ENCODE measurements at places on chromosomes 13 and 19.

GRCh38 chr13:77398825-77399620 is 72.1 kb upstream of the MYCBP2 start:
- H3K27me3 ChIP-seq, result no peaks in the 10 kb centered on the region
- H3K4me3 ChIP-seq, result no peak overlapping the region
- no peak for DNase-seq
- H3K4me1 ChIP-seq, result no peaks in the 10 kb centered on the region

- no peaks in the 10 kb centered on the region for H3K4me1 ChIP-seq
- no peak overlapping the region for H3K4me3 ChIP-seq
- H3K36me3 ChIP-seq, result no peaks in the 10 kb centered on the region
- DNase-seq, result no peak
- H3K27ac ChIP-seq, result no peak overlapping the region
These were observed 809.3 kb downstream of the UQCRFS1 start for GRCh38 chr19:28403690-28404089.

- no peak overlapping the region for H3K27ac ChIP-seq
- no peaks in the 10 kb centered on the region for H3K4me1 ChIP-seq
- no peaks in the 10 kb centered on the region for H3K27me3 ChIP-seq
- no peaks in the 10 kb centered on the region for H3K36me3 ChIP-seq
- no peak overlapping the region for H3K4me3 ChIP-seq
These were observed 14.2 kb downstream of the OR7A17 start for GRCh38 chr19:14871619-14872230.

- no peak overlapping the region for H3K27ac ChIP-seq
- no peak for DNase-seq
- H3K36me3 ChIP-seq, result no peaks in the 10 kb centered on the region
- no peak overlapping the region for H3K4me3 ChIP-seq
- H3K4me1 ChIP-seq, result no peaks in the 10 kb centered on the region
These were observed 1195.3 kb downstream of the EFNB2 start for GRCh38 chr13:105340061-105340606.

Data from keratinocyte (primary cell).